ENCODE measurements at places on chromosomes 11 and 22. TPM values are rescaled to one million over a fixed set of nuclear protein-coding genes. Genes with fewer than 3 reads are reported as not detected.

FAT3 gene
- 16.1 TPM for total RNA-seq

DNA sequence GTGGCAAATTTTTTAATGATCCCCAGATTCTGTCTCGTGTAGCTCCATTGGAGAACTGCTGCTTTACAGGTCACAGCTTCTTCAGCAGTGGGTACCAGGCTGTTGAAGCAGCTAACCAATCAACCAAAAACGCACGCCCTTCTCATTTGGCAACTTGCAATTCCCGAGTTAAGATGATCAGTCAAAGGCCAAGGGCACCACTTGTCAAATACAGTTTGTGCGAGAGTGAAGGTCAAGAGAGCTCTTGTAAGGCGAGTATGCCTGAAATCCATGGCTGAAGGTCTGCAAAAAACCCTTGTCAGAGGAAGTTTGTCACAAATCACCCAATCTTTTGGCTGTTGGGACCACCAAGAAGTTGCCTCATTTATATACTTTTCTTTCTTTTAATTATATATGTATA lies 12.9 kb upstream of the PPP2R1B start:
- DNase-seq = no peak

LGR4 gene
- total RNA-seq = 49.2 TPM

- no peak for DNase-seq
These were observed 17.0 kb downstream of the MRPL48 start for GRCh38 chr11:73804712-73805111.

- DNase-seq = no peak
These were observed 19.8 kb downstream of the PTDSS2 start for GRCh38 chr11:469684-470560.

ZNF408 gene
- total RNA-seq = 10.7 TPM

EFCAB6 gene
- total RNA-seq = 8.8 TPM

DNA sequence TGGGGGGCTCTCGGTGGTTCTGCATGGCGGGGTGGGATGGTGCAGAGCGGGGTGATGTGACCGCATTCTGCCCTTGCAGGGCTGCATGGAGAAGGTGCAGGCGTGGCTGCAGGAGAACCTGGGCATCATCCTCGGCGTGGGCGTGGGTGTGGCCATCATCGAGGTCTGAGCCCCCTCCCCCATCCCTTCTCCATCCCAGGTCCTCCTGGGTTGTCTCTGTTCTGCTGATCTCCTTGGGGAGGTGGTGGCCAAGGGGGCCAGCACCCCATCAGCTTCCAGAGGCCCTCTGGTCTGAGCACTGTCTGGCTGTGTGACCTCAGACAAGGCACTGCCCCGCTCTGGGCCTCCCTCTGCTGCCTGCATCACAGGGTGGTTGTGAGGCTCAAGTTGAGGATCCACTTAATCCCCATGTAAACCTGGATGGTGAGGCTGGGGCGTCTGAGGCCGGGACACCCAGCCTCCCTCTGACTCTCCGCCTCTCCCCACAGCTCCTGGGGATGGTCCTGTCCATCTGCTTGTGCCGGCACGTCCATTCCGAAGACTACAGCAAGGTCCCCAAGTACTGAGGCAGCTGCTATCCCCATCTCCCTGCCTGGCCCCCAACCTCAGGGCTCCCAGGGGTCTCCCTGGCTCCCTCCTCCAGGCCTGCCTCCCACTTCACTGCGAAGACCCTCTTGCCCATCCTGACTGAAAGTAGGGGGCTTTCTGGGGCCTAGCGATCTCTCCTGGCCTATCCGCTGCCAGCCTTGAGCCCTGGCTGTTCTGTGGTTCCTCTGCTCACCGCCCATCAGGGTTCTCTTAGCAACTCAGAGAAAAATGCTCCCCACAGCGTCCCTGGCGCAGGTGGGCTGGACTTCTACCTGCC lies 53.3 kb downstream of the CD82 start:
- peak; percentile 36 for DNase-seq

TNNT3 gene
- 57.7 TPM for total RNA-seq

DNA sequence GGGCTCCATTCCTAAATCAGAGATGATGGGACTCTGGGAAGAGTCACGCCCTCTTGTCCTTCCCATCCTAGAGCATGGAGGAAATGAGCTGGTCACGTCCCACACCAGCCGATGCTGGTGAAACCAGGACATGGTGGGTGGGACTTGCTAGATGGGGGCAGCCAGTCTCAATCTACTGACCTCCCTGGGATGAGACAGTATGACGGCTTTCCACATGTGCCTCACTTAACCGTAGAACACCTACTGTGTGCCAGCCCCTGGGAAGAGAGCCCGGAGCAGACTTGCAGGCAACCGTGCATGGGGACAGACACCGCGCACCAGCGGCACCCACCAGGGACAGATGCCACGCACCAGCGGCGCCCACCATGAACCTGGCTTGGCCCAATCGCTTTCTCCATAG lies 3.8 kb downstream of the OSBPL5 start:
- DNase-seq = no peak

ASPHD2 gene
- 1.4 TPM for total RNA-seq

DNA sequence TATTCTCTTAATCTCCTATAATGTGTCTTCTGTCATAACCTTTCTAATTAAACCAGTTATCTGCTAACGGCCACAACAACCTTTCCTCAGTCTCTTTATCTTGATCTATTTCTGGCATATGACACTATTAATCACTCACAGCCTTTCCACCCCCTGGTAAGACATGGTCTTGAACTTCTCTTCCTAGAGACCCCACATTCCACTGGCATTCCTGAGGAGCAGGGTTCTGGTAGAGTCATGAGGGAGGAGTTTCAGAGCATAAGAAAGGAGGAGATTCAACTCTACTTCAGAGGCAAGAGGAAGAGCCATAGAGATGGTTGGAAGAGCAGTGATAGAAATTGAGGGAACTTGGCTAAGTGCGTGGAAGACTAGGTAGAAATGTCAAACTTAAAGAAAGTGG lies 325.6 kb downstream of the BLID start:
- no peak for DNase-seq

GRCh38 chr11:276219-276618 lies 2.0 kb upstream of the NLRP6 start:
- no peak for DNase-seq

CENPM gene
- total RNA-seq = 1.2 TPM

GRCh38 chr22:30296324-30296723 lies 7.0 kb upstream of the CASTOR1 start:
- DNase-seq = no peak

Measured in ureter (tissue), 1 donor.